ENCODE measurements at places on chromosomes 6 and 20.

GRCh38 chr6:129206821-129207220 lies 323.9 kb downstream of the LAMA2 start:
- no peak for DNase-seq
- H3K27me3 ChIP-seq = peaks cover 2% of the 10 kb centered on the region
- no peaks in the 10 kb centered on the region for H3K36me3 ChIP-seq
- H3K4me1 ChIP-seq = no peaks in the 10 kb centered on the region
- no peak overlapping the region for H3K4me3 ChIP-seq

DNA sequence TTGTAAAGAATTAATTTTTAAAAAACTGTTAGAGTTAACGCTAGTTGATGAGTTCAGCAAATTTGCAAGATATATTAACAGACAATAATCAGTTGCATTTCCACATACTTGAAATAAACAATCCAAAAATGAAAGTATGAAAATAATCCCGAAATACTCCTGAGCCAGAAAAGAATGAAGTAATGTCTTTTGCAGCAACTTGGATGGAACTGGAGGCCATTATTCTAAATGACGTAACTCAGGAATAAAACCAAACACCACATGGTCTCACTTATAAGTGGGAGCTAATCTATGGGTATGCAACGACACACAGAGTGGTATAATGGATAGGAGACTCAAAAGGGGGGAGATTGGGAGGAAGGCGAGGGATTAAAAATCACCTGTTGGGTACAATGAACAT lies 872.9 kb upstream of the GJE1 start:
- H3K27ac ChIP-seq = no peak overlapping the region
- H3K27me3 ChIP-seq = no peaks in the 10 kb centered on the region
- no peaks in the 10 kb centered on the region for H3K4me1 ChIP-seq
- no peak overlapping the region for H3K4me3 ChIP-seq

GRCh38 chr6:111987295-111987694 lies 66.6 kb upstream of the CCN6 start:
- peaks cover 4% of the 10 kb centered on the region for H3K36me3 ChIP-seq
- H3K4me1 ChIP-seq = peaks cover 23% of the 10 kb centered on the region

- no peaks in the 10 kb centered on the region for H3K36me3 ChIP-seq
- H3K4me3 ChIP-seq = no peak overlapping the region
- DNase-seq = no peak
Observed at GRCh38 chr6:112827793-112828192, 480.7 kb downstream of the RFPL4B start.

DNA sequence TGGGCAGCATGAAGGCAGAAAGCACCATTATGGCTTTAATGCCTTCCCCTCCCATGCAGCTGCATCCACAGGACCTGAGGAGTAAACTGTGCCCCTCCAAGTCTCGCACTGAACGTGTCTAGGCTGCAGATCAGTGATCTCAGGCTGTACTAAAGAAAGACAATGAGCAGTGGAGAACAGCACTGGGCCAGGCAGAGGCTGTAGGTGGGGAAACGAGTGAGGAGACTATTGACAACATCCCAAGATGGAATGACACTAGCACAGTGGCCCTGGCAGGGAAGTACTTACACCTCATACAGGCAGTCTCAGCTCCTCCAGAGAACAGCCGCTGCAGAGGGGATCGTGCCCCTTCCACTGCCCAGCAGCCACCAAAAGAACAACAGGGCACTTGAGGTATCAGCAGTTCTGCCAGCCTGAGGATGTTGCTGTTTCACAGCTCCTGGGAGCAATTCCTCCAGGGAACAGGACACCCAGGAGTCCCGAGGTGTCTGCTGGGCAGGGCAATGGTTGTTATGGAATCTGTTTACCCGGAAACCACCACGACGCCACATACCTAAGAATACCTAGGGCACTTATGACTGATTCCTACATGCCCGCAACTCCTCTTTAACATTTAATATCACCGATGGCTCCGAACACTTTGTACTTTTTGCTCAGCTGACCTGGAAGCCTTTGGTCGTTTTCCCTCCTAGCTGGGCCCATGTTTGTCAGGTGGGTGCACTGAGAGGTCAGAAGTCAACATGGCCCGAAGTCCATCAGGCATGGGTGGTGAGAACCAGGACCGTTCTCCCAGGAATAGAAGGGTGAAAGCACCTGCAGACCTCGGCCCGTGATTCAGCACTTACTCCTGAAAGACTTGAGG lies 79.1 kb downstream of the SLC22A23 start:
- peak overlapping the region; percentile 70 for H3K27ac ChIP-seq
- H3K4me1 ChIP-seq = peaks cover 74% of the 10 kb centered on the region
- no peaks in the 10 kb centered on the region for H3K27me3 ChIP-seq
- no peak overlapping the region for H3K4me3 ChIP-seq

DNA sequence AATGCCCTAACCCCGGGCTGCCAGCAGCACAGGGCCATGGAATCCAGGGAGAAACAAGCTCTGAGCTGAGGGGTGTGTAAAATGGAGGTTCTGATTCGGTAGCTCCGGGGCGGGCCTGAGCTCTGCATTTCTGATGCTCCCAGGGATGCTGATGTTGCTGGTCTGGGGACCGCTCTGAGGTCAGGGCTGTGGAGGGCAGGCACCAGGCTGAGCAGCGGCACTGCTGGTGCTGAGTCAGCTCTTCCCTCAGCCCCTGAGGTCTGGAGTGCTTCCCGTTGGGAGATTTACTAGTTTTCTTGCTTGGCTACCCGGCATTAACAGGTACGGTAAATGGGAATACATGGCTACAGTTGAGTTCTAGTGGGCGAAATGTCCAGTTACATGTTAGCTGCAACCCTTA lies 18.6 kb upstream of the CST3 start:
- H3K36me3 ChIP-seq = no peaks in the 10 kb centered on the region
- DNase-seq = no peak
- H3K27me3 ChIP-seq = peaks cover 2% of the 10 kb centered on the region
- no peak overlapping the region for H3K27ac ChIP-seq
- no peak overlapping the region for H3K4me3 ChIP-seq

- no peak overlapping the region for H3K4me3 ChIP-seq
- H3K36me3 ChIP-seq = no peaks in the 10 kb centered on the region
- peaks cover 10% of the 10 kb centered on the region for H3K27me3 ChIP-seq
- no peak for DNase-seq
- H3K4me1 ChIP-seq = peaks cover 4% of the 10 kb centered on the region
Observed at GRCh38 chr20:59259946-59260345, 40.5 kb upstream of the EDN3 start.

- no peaks in the 10 kb centered on the region for H3K4me1 ChIP-seq
- H3K36me3 ChIP-seq = no peaks in the 10 kb centered on the region
- no peaks in the 10 kb centered on the region for H3K27me3 ChIP-seq
- DNase-seq = no peak
- no peak overlapping the region for H3K4me3 ChIP-seq
Observed at GRCh38 chr6:115415378-115415777, 645.3 kb downstream of the FRK start.

DNA sequence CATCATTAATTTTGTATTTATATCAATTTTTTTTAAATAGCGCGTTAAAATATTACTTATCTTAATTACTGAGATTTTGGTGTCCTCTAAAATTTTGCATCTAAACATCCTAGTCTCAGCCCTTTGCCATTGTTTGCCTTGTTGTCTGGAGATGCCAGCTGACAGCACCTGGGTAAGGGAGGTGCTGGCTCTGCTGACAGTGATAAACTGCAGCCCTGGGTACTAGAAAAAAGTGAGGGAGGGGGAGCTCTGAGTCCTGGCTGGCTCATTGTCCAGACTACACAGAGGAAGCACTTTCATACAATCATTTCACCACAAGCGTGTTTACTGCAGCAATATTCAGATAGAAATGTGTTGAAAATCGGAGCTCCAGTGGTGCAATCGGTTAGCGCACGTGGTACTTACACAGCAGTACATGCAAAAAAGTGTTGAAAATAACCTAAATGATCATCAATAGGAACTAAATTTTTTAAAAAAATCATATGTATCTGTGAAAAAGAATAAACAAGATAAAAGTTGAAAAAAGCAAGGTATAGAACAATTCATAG lies 18.5 kb upstream of the UBR2 start:
- no peak overlapping the region for H3K27ac ChIP-seq
- H3K27me3 ChIP-seq = peaks cover 8% of the 10 kb centered on the region
- H3K36me3 ChIP-seq = no peaks in the 10 kb centered on the region

DNA sequence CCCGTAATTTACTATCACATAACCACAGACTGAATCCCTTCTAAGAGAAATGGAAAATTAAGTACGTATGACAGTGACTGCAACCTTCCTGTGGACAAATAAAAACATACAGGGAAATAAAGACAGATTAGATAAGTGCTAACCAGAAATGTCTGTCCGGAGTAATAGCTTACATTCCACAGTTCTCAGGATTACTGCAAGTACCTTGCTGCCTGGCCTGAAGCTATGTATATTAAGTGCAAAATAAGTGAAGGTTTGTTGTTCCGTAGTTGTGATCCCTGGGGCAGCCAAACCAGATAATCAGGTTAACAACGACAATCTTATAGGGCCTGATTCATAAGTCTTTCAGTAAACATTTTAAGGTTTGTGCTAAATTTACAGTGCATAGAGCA lies 2.8 kb downstream of the NEDD9 start:
- peaks cover 87% of the 10 kb centered on the region for H3K4me1 ChIP-seq
- peak overlapping the region; percentile 90 for H3K4me3 ChIP-seq
- no peak overlapping the region for H3K27ac ChIP-seq

- peaks cover 4% of the 10 kb centered on the region for H3K36me3 ChIP-seq
- H3K4me3 ChIP-seq = no peak overlapping the region
- H3K4me1 ChIP-seq = peaks cover 27% of the 10 kb centered on the region
- peaks cover 4% of the 10 kb centered on the region for H3K27me3 ChIP-seq
- DNase-seq = no peak
- H3K27ac ChIP-seq = no peak overlapping the region
Observed at GRCh38 chr6:134352786-134353480, 35.0 kb upstream of the SGK1 start.

GRCh38 chr6:1049900-1050299 lies 262.0 kb upstream of the FOXQ1 start:
- H3K4me1 ChIP-seq = peaks cover 21% of the 10 kb centered on the region
- peaks cover 5% of the 10 kb centered on the region for H3K27me3 ChIP-seq
- H3K27ac ChIP-seq = no peak overlapping the region
- no peaks in the 10 kb centered on the region for H3K36me3 ChIP-seq
- DNase-seq = no peak

- no peaks in the 10 kb centered on the region for H3K4me1 ChIP-seq
- no peaks in the 10 kb centered on the region for H3K36me3 ChIP-seq
- no peak overlapping the region for H3K27ac ChIP-seq
- H3K27me3 ChIP-seq = peaks cover 11% of the 10 kb centered on the region
- no peak overlapping the region for H3K4me3 ChIP-seq
Observed at GRCh38 chr20:55605594-55605993, 399.7 kb downstream of the CBLN4 start.

DNA sequence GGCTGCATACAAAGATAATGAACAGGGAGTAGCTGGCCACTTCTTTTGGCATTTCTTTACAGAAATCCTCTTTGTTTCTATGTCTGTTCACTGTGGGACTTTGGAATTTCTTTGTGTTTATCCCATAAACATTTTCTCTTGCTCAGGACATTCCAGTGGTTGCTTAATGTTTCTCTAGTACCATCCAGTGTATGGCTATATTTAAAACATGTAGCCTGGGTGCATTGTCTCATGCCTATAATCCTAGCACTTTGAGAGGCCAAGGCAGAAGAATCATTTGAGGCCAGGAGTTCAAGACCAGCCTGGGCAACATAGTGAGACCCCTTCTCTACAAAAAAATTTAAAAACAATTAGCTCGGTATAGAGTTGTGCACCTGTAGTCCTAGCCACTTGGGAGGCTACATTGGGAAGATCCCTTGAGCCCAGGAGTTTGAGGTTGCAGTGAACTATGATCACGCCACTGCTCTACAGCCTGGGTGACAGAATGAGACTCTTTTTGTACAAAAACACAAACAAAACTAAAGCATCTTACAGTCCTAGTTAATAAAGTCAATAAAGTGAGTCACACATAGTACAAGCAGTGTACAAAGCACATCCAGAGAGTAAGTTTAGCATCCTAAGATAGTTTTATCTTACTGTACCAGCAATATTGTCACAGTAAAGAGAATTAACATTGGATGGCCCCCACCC lies 63.3 kb downstream of the ZFAND3 start:
- H3K27ac ChIP-seq = no peak overlapping the region
- H3K4me3 ChIP-seq = no peak overlapping the region
- DNase-seq = no peak
- H3K27me3 ChIP-seq = no peaks in the 10 kb centered on the region
- no peaks in the 10 kb centered on the region for H3K36me3 ChIP-seq

DNA sequence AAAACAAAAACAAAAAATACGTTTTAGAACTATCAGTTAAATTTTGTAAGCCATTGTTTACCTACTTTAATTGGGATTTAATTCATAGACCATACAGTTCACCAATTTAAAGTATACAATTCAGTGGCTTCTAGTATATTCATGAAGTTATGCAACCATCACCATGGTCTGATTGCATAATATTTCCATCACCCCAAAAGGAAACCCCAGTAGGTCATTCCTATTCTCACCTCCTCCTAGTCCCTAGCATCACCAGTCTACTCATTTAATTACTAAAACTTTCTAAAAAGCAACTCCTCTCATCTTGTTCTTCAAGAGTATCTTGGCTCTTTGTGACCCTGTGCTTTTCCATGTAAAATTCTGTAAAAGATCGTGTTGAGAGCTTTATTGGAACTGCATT lies 60.2 kb downstream of the ASXL1 start:
- peaks cover 32% of the 10 kb centered on the region for H3K36me3 ChIP-seq
- H3K4me3 ChIP-seq = no peak overlapping the region
- no peak for DNase-seq
- H3K4me1 ChIP-seq = peaks cover 16% of the 10 kb centered on the region
- H3K27me3 ChIP-seq = no peaks in the 10 kb centered on the region

DNA sequence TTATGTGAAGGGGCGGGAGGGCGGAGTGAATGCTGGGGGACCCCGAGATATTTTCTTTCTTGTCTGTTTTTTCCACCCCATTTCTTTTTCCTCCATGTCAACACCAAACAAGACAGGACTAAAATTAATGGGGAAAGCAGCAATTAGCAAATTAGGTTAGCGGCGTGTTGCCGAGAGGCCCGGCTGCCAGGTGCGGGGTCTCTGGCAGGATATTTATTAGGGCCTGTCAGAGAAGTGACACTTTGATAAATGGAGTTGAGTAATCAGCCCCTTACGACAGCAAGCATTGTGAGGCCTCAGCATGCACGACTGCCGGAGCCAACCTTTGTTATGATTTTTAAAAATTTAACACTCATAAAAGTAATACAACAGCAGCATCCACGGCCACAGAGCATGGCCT lies 193.8 kb downstream of the DHX35 start:
- H3K27ac ChIP-seq = no peak overlapping the region
- H3K36me3 ChIP-seq = no peaks in the 10 kb centered on the region
- peaks cover 80% of the 10 kb centered on the region for H3K27me3 ChIP-seq

GRCh38 chr6:168384045-168385036 lies 56.6 kb upstream of the SMOC2 start:
- no peak overlapping the region for H3K27ac ChIP-seq
- peaks cover 35% of the 10 kb centered on the region for H3K4me1 ChIP-seq
- H3K27me3 ChIP-seq = peaks cover 2% of the 10 kb centered on the region
- H3K4me3 ChIP-seq = no peak overlapping the region
- H3K36me3 ChIP-seq = peaks cover 7% of the 10 kb centered on the region
- DNase-seq = no peak

GRCh38 chr20:32339116-32339515 lies 19.0 kb upstream of the ASXL1 start:
- peaks cover 13% of the 10 kb centered on the region for H3K36me3 ChIP-seq
- peaks cover 4% of the 10 kb centered on the region for H3K27me3 ChIP-seq
- peaks cover 19% of the 10 kb centered on the region for H3K4me1 ChIP-seq
- peak overlapping the region; percentile 84 for H3K27ac ChIP-seq
- H3K4me3 ChIP-seq = no peak overlapping the region
